ENCODE measurements at places on chromosomes 5 and 9.

DNA sequence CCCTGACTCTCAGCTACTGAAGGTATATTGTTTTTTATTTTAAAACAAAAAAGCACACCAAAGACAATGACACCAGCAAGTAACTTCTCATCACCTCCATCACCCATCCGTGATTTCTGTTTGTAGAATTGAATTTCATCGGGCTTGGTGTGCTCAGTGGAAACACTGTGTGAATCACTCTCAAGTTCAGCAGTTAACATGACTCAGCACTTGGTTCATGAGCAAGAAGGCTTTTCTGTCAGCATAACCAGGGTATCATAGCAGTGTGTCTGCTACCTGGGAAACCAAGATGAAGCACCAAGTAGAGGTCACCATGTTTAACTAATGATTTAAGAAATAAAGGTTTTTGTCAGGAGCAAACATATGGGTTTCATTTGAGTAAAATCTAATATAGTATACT, 123.7 kb downstream of the INSYN2B start:
- peak; percentile 16 for DNase-seq

- DNase-seq, result no peak
These were observed 33.5 kb upstream of the CKS2 start for GRCh38 chr9:89277454-89277853.

GRCh38 chr5:150154618-150155128, 972 bp downstream of the PDGFRB start:
- no peak for DNase-seq

- peak; percentile 58 for DNase-seq
These were observed 100.6 kb upstream of the SELENOP start for GRCh38 chr5:42912184-42912798.

GRCh38 chr5:146779211-146779869, 99.2 kb downstream of the PPP2R2B start:
- DNase-seq, result no peak

DNA sequence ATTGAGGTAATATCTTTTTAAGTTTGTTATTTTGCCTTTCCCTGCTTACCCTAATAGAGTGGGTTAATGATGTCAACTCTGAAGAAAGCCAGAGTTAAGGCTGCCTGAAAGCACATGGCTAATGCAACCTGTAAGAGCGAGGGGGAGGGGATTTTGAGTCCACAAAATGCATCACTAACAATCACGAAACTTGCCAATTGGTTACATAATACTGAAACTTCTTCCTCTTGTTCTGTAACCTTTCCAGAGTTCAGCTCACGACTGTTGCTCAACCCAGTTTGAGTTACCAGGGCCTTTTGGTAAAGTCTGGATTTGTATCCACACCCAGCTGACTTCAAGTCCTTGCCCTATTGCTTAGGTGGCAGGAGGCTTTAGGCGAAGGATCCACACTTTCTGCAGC, 308.8 kb downstream of the EFNA5 start:
- DNase-seq, result peak; percentile 97

GRCh38 chr5:126464959-126465358, 41.8 kb downstream of the GRAMD2B start:
- DNase-seq, result no peak

DNA sequence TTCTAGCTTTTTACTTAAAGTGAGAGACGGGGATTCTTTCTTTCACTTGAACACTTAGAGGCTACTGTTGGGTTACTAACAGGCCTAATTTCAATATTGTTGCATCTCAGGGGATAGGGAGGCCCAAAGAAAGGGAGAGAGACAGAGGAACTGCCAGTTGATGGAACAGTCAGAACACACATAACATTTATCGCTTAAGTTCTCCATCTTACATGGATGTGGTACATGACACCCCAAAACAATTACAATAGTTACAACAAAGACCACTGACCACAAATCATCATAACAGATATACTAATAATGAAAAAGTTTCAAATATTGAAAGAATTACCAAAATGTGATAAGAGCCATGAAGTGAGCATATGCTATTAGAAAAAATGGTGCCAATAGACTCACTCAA, 4.3 kb upstream of the RIC1 start:
- no peak for DNase-seq

DNA sequence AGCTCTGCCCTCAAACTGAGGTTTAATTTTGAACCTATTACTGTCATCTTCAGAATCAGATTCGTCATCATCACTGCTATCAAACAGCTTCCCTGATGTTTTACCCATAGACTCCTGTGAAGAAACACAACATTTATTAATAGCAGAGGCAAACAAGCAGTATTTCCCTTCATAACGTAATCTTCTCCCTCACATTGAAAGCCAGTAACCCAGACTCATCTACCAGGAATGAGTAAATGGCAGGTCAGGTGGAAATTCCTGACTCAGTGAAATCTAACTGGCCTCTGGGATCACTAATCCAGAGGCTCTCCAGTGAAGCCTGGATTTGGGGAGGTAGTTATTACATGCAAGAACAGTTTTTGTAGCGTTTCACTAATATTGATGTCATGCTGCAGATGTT, 14.6 kb downstream of the NOL8 start:
- no peak for DNase-seq

DNA sequence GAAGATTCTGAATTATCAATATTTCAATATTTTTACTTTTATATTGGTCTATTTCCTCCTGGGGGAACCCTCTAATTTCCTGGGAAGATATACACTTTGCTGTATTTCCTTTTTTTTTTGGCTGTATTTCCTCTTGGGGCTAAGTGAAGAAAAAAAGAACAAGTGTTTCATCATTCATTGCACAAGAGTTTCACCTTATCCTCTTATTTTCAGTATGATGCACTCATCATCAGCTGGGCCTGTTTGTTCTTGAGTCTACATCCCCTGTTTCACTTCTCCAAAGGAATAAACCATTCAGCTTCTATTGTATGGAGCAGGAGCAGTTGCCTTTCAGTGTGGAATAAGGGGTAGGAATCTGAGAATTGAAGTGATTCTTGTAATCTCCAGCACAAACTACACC, 210.8 kb downstream of the FAM170A start:
- peak; percentile 39 for DNase-seq

Measured in inflammatory macrophage treated with lipopolysaccharide for 4 hours (primary cell).